ENCODE measurements at places on chromosomes 12 and 14. TPM values are rescaled to one million over a fixed set of nuclear protein-coding genes. Genes with fewer than 3 reads are reported as not detected.

Gene PTGER2
- 0.57 TPM for total RNA-seq

Gene VRTN
- total RNA-seq: 0.10 TPM

Gene CCDC197
- not detected for total RNA-seq

Gene NKX2-1
- total RNA-seq: 0.84 TPM

Gene PLEKHD1
- total RNA-seq: 1.2 TPM

Gene XRCC3
- 48.7 TPM for total RNA-seq

Gene DPY19L2
- not detected for total RNA-seq

Gene CLEC2D
- 1.9 TPM for total RNA-seq

Gene AACS
- 16.0 TPM for total RNA-seq

Gene KRT79
- not detected for total RNA-seq

DNA sequence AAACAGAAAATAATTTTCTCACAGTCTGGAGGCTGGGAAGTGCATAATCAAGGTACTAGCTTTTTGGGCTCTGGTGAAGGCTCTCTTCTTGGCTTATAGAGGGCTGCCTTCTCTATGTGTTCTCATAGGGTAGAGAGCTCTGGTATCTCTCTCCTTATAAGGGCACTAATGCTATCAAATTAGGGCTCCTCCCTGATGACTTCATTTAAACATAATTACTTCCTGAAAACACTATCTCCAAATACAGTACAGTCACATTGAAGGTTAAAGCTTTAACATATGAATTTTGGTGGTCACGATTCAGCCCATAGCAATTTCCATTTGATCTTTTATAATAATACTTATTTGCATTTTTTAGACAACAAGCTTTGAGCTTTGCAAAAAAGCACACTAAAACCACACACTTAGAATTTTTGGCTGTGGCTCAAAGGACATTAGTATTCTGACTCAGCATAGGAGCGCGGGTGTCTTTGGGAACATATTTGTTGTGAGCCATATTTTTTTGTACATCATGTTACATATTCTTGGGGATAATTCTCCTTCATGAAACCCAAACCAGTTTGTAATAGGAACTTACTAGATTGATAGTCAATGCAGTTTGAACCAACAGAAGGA, 808.1 kb upstream of the FBXO33 start:
- H3K4me3 ChIP-seq: no peak overlapping the region
- DNase-seq: no peak
- no peaks in the 10 kb centered on the region for H3K27me3 ChIP-seq

DNA sequence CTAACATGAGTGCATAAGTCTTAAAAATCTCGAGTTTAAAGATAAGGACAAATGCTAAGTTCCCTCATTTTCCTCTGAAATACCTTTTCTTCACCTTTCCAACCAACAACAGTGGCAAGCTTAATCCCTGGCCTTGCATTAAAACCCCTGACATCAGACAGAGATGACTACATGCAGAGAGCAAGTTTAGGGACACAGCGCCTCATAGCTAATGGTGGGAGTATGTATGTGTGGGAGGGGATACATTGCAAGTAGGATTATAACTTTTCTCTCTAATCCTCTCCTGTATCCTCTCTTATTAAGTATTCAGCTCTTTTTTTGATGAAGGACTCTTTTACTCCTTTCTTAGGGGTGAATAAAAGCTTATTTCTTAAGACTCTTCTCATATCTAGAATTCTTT, 547.1 kb downstream of the CCER1 start:
- no peak overlapping the region for H3K27ac ChIP-seq
- peak; percentile 1 for DNase-seq
- H3K27me3 ChIP-seq: no peaks in the 10 kb centered on the region
- H3K4me1 ChIP-seq: no peaks in the 10 kb centered on the region

DNA sequence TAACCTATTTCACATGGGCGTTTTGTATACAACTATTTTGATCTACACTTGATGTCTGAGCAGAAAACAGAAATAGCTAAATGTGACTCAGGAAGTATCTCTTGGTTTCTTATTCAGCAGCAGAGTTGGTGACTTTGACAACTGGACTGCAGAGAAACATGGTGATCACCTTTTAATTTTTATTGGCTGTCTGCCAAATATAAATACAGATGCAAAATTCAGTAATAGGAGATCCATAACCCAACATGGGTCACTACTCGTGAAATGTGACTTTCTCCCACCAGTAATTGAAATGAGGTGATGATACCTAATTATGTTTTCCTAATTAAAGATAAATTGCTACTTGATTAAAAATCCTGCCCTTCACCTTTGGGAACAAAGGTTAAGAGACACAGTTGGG, 487.1 kb downstream of the NELL2 start:
- H3K36me3 ChIP-seq: no peaks in the 10 kb centered on the region
- H3K27me3 ChIP-seq: no peaks in the 10 kb centered on the region
- no peak overlapping the region for H3K27ac ChIP-seq
- no peak for DNase-seq
- no peak overlapping the region for H3K4me3 ChIP-seq
- H3K4me1 ChIP-seq: no peaks in the 10 kb centered on the region

- H3K4me1 ChIP-seq: no peaks in the 10 kb centered on the region
- no peaks in the 10 kb centered on the region for H3K27me3 ChIP-seq
- H3K4me3 ChIP-seq: no peak overlapping the region
- no peak overlapping the region for H3K27ac ChIP-seq
These were observed 33.7 kb upstream of the HELB start for GRCh38 chr12:66268562-66268961.

GRCh38 chr14:32457213-32457920, 128.3 kb downstream of the AKAP6 start:
- H3K4me1 ChIP-seq: no peaks in the 10 kb centered on the region
- no peaks in the 10 kb centered on the region for H3K36me3 ChIP-seq
- no peak overlapping the region for H3K4me3 ChIP-seq
- H3K27me3 ChIP-seq: no peaks in the 10 kb centered on the region

GRCh38 chr14:89747126-89747525, 207.4 kb downstream of the EFCAB11 start:
- no peak overlapping the region for H3K4me3 ChIP-seq
- no peak overlapping the region for H3K27ac ChIP-seq
- no peaks in the 10 kb centered on the region for H3K4me1 ChIP-seq
- H3K36me3 ChIP-seq: no peaks in the 10 kb centered on the region
- DNase-seq: no peak

DNA sequence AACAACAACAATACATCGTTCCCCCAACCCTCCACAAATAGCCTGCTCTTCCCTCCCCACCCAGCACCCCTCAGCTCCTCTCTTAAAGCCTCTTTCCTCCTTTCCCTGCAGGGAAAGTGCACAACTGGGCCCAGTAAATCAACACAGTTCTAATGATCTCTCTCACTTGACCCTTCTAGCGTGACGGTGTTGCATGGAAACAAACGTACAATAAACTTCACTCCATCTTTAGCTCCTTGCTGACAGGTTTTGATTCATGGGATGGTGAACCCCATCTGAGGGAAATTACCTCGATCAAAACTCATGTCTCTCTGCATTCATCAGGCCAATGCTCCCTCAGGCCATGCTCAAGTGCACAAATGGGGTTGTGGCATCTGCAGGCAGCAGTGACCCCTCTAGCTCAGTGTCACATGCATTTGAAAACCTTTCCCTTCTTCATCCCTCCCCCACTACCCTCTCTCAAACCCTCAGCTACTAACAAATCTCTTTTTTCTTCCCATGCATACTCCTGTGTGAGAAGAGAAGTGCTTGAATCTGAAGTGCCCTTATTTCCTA, 22.9 kb downstream of the GDF11 start:
- no peak for DNase-seq
- no peak overlapping the region for H3K4me3 ChIP-seq
- peaks cover 10% of the 10 kb centered on the region for H3K36me3 ChIP-seq

GRCh38 chr12:116325336-116325664, 47.8 kb upstream of the MED13L start:
- H3K36me3 ChIP-seq: no peaks in the 10 kb centered on the region
- no peak overlapping the region for H3K4me3 ChIP-seq
- H3K27me3 ChIP-seq: no peaks in the 10 kb centered on the region
- no peak for DNase-seq

GRCh38 chr14:95675486-95675885, 10.7 kb upstream of the TCL1B start:
- H3K4me1 ChIP-seq: no peaks in the 10 kb centered on the region
- H3K36me3 ChIP-seq: no peaks in the 10 kb centered on the region
- no peak overlapping the region for H3K4me3 ChIP-seq
- H3K27ac ChIP-seq: no peak overlapping the region
- DNase-seq: no peak

- no peaks in the 10 kb centered on the region for H3K36me3 ChIP-seq
- no peak overlapping the region for H3K27ac ChIP-seq
- peaks cover 11% of the 10 kb centered on the region for H3K27me3 ChIP-seq
- DNase-seq: no peak
- H3K4me1 ChIP-seq: no peaks in the 10 kb centered on the region
- no peak overlapping the region for H3K4me3 ChIP-seq
These were observed 1410.0 kb upstream of the TMEM132C start for GRCh38 chr12:126856958-126857357.

- H3K4me3 ChIP-seq: no peak overlapping the region
- peaks cover 29% of the 10 kb centered on the region for H3K36me3 ChIP-seq
- no peak for DNase-seq
- no peaks in the 10 kb centered on the region for H3K27me3 ChIP-seq
- H3K27ac ChIP-seq: no peak overlapping the region
- H3K4me1 ChIP-seq: no peaks in the 10 kb centered on the region
These were observed 34.8 kb downstream of the IL31 start for GRCh38 chr12:122139266-122139665.

DNA sequence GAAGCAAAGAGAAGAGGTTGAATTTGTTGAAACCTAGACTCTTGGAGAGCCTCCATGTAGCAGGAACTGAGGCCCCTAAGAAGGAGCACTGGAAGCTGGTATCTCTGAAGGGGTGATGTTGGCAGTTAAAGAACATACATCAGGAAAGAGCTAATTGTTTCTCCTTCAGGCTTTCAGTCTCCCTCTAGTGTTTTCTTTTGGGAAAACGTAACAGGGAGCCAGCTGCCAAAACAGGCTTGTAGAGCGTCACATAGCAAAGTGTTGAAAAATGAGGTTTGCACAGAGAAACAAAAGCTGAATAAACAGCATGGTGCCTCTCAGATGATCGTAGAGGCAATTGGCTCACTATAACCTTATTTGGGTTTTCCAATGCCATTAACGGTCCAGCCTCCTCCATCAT, 46.9 kb upstream of the CAND1 start:
- H3K4me1 ChIP-seq: no peaks in the 10 kb centered on the region
- H3K27ac ChIP-seq: no peak overlapping the region
- peaks cover 47% of the 10 kb centered on the region for H3K27me3 ChIP-seq
- H3K4me3 ChIP-seq: no peak overlapping the region
- DNase-seq: peak; percentile 4

- DNase-seq: no peak
- no peak overlapping the region for H3K27ac ChIP-seq
These were observed 153.0 kb downstream of the NOVA1 start for GRCh38 chr14:26444822-26445221.

DNA sequence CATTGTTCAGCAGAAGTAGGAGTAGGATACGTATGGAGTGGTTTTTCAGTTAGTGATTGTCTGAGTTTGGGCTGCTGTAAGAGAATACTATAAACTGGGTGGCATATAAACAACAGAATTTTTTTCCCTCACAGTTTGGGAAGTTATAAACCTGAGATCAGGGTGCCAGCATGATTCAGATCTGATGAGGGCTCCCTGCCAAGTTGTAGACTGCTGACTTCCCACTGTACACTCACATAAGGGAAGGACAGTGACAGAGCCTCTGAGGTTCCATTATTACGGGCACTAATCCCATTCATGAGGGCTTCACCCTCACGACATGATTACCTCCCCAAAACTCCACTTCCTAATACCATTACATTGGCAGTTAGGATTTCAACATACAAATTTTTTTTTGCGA, 50.7 kb downstream of the ACSM4 start:
- no peak overlapping the region for H3K4me3 ChIP-seq
- no peaks in the 10 kb centered on the region for H3K27me3 ChIP-seq
- no peak for DNase-seq
- H3K4me1 ChIP-seq: no peaks in the 10 kb centered on the region

GRCh38 chr12:2301531-2302461, 249.0 kb downstream of the CACNA1C start:
- no peak overlapping the region for H3K27ac ChIP-seq
- no peak for DNase-seq
- H3K27me3 ChIP-seq: peaks cover 7% of the 10 kb centered on the region

DNA sequence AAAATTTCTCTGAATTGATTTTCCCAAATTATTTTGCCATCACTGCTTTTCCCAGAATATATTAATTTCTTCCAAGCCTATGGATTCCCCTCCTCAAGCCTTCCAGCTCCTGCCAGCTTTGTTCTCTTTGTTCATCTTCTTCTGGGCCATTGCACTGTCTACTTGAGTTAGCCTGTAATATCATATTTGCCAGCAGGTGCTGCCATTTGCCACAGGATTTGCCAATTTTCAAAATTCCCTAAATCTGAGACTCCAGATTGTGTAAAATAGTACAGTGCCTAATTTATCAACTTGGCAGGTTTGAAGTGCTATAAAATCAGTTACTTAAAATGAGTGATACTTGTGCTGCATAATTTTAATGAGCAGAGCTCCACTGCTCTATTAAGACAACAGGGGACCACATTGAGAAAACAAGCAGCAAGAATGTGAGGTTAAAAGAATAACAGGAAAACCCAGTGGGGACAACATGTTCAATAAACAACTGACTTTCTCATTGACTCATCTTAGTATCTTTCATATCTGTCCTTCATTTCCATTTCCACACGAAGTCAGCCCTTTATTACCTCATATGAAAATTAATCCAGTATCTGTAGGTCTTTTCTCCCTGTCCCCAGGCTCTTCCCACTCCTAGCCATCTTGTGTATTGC, 84.6 kb upstream of the CCDC196 start:
- H3K27me3 ChIP-seq: no peaks in the 10 kb centered on the region
- no peaks in the 10 kb centered on the region for H3K36me3 ChIP-seq
- DNase-seq: no peak
- no peak overlapping the region for H3K27ac ChIP-seq
- no peak overlapping the region for H3K4me3 ChIP-seq

DNA sequence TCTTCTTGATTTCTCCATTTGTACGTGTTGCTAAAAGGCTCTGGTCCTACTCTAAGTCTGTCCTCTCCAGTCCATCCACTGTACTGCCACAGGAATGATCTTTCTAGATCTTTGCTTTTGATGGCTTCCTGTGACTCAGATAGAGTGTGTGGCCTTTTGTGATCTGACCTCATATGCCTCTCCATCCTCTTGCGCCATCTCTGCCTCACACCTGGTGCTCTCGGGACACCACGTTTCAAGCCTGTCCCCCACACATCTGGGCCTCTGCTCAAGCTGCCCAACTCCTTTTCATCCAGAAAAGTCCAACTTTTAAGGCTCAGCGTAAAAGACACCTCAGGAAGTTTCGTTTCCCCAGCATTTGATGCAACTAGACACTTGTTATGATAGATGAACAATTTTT, 39.0 kb downstream of the DCAF4 start:
- no peaks in the 10 kb centered on the region for H3K27me3 ChIP-seq
- H3K4me1 ChIP-seq: peaks cover 54% of the 10 kb centered on the region
- H3K27ac ChIP-seq: no peak overlapping the region
- no peak overlapping the region for H3K4me3 ChIP-seq

GRCh38 chr12:125187780-125188741, 122.8 kb downstream of the AACS start:
- H3K27me3 ChIP-seq: peaks cover 45% of the 10 kb centered on the region
- DNase-seq: no peak
- no peaks in the 10 kb centered on the region for H3K36me3 ChIP-seq
- no peak overlapping the region for H3K27ac ChIP-seq

- H3K4me3 ChIP-seq: no peak overlapping the region
- H3K4me1 ChIP-seq: no peaks in the 10 kb centered on the region
- no peaks in the 10 kb centered on the region for H3K27me3 ChIP-seq
These were observed 22.9 kb downstream of the KIF21A start for GRCh38 chr12:39420043-39420442.

Measured in HCT116 (cell line).